NCI-H510A treated with DMSO at 0.1 percent for 48 hours (cell line): ENCODE measurements at places on chromosomes 12 and 14.

- no peak for DNase-seq
These were observed 95.7 kb downstream of the PAPLN start for GRCh38 chr14:73333031-73333430.

DNA sequence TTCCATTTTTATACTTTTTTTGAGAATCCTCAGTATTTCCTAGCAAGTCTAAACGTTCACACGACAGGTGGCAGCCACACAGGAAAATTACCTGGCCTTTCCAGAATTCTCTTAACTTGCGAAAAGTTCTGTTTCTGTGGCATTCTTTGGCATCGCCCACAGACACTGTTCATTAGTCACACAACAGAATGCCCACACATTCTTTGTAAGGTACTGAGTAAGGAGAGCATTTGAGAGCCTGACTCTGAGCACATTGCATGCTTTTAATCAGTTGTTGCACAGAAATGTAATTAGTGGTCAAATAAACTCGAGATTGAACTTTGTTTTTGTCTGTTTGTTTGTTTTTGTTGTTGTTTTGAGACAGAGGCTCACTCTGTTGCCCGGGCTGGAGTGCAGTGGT is 52.4 kb downstream of the LMNTD1 start:
- DNase-seq, result no peak

GRCh38 chr12:115057445-115057844 is 373.5 kb upstream of the TBX3 start:
- DNase-seq, result no peak

DNA sequence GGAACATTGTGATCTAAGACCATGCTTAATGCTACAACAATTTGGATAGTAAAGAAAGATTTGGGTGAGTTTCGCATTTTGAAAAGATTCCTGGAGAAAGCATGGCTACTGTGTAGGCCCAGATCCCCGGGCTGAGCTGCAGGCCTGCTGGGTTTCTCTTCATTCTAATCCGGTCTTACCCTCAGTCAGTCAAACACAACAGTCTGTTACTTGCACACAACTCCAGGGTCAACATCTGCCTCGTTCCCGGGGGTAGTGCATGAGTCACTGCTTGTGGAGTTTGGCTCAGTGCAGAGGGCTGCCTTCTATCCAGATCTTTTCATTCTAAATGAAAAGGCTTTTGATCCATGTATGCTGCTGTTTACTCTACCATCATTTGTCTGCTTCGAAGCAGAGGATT is 60.4 kb upstream of the SEL1L start:
- DNase-seq, result no peak

GRCh38 chr14:24332268-24332993 is 2.4 kb downstream of the ADCY4 start:
- DNase-seq, result peak; percentile 38

GRCh38 chr12:14795028-14795448 is 8.2 kb downstream of the WBP11 start:
- no peak for DNase-seq

- DNase-seq, result peak; percentile 17
These were observed 29.4 kb upstream of the GPR68 start for GRCh38 chr14:91273885-91274273.

DNA sequence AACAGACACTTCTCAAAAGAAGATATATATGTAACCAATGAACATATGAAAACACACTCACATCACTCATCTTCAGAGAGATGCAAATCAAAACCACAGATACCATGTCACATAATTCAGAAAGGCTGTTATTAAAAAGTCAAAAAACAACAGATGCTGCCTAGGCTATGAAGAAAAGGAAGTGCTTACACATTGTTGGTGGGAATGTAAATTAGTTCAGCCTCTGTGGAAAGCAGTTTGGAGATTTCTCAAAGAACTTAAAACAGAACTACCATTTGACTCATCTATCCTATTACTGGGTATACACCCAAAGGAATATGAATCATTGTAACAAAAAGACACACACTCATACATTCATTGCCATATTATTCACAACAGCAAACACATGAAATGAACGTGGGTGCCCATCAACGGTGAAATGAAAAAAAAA is 35.1 kb downstream of the EIF2S3B start:
- no peak for DNase-seq

DNA sequence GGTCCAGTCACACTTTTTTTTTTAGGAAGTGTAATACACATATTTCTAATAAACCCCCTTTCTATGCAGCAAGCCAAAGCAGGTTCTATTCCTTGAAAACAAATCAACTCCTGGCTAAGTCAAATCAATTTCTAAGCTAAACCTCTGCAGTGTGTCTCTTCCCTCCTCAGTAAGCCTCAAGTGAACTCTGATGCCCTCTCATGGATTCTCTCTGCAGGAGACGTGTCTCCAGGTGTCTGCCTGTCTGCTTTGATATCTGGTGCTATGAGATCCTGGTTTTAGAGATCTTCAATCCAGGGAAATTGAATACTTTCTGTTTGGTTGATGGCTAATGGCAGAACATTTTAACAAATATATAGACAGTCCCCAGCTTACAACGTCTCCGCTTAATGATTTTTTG is 791.7 kb downstream of the AACS start:
- no peak for DNase-seq

GRCh38 chr12:51391283-51392123 is at the start of gene GALNT6:
Gene GALNT6 (minus strand): TSS chr12:51391406. CDS start chr12:51379781, 11,625 bp downstream.
- DNase-seq, result peak; percentile 61

DNA sequence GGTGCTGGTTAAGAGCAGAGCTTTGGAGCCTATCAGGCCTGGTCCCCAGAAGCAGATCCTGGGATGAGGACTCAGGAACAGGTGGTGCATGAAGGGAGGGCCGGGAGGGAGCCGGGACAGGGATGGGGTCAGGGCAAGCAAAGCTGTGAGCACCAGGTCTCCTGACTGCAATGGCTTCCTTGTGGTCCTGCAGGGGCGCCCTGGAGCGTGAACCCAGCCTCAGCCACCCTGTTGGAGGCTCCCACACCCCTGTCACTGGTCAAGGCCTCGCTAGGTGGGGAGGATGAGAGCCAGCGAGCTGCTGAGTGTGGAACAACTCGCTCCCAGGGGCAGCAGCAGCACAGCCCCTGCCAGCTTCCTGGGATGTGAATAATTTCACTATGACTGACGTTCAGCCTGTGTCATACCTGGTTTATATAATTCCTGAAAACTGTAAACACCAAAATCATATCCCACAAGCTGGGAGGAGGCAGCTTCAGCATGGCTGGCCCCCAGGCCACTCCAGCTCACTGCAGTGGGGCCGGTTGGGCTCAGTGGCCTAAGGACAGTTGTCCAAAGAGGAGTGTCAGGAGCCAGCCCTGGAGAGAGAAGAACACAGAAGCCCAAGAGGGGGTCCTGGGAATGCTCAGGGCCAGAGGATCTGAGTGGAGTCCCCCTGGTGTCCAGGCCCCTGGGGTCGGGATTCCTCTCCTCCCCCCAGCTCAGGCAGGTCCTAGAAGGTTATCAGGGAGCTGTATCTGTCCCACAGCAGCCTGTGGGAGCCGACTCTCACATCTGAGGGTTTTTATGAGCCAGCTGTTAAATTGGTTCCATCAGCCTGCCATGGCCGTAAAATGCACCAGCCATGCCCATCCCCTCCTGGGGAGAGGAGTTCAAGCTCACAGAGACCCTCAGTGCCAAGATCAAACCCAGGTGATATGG is 272.9 kb downstream of the ADGRD1 start:
- no peak for DNase-seq

GRCh38 chr14:33954016-33954598 is 3.2 kb upstream of the EGLN3 start:
- no peak for DNase-seq

- no peak for DNase-seq
These were observed 88.5 kb downstream of the EGLN3 start for GRCh38 chr14:33862261-33862802.

- DNase-seq, result peak; percentile 23
These were observed 83.1 kb downstream of the ARL6IP4 start for GRCh38 chr12:123063535-123063934.

DNA sequence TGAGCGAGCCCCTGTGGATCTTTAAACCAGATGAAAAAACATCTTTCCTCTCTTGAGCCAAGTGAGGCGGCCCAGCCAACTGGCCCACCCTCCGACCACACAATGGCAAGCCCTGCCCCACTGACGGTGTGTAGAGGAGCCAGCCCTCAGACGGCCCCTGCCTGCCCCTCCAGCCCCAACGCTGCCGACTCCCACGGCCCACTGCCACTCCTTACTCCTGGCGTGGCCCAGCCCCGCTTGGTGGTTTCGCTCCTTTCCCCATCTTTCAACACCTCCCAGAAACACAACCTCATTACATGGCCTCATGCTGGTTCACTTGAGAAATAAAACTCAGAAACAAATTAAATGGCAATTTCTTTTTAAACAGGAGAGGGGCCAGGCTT is 80.6 kb upstream of the DICER1 start:
- DNase-seq, result no peak

DNA sequence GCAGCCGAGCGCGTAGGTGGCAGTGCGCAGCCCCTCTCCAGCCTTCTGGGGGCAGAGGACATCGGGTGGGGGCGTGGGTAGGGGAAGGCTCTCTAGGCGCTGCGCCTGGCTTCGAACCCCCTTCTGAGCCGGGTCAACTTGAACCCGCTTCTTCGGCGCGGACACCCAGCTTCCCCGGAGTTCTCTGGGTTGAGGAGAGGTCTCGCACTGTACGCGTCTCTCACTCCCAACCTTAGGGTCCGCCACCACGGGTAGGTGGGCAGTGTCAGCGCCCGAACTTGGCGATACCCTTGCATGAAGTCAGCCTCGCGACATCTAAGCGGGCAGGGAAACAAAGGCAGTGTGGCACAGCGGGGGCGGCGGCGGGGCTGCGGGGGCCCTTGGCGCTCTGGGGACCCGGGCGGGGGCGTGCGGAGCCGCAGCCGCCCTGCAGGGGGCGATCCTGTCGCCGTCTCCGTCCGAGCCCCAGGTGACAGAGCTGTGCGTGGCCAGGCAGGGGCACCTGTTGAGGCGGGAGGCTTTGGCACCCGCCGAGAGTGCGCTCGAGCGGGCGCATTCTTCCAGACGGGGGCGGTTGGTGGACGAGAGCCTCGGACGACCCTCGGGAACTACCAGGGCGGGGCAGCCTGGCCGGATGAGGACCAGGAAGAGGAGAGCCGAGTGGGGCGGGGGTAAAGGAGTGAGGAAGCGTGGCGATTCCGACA is 1.1 kb downstream of the GALNT16 start:
- DNase-seq, result no peak

DNA sequence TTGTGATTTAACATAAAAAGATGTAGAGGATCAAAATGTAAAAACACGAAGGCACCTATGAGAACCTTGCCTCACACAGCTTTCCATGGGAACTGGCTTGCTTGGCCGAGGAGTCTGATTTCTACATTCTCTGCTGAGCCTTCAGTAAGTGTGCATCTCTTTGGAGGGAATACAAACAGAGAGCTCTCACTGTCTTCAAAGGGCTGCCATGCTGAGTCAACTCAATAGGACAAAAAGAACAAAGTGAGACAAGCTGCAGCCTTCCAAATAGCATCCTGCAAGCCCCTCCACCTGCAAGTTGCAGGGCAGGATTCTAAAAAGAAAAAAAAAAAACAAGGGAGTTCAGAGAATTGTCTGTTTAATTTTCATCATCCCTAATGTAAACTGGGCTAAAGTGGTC is 411.9 kb downstream of the NELL2 start:
- no peak for DNase-seq

DNA sequence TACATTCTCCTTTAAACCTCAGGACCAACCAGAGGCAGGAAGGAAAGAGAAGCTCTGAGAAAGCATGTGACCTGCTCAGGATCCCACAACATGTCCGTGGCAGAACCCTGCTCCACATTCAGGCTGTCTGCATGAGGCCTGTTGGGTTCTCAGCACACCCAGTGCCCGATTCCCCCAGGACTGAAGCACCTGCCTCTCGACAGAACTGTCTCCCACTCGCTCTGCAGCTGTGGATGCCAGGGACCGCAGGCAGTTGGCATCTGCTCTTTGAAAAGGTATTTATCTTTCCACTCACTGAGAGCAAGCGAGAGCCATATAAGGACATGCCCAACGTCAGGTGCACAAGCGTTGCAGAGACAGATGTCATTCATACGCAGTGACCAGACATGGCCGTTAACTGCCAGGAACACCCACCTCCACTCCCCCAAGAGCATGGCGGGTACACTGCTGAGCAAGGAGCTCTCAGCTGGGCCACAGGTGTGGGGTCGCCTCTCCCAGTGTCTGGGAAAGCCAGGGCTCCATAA is 18.9 kb downstream of the PITPNM2 start:
- DNase-seq, result peak; percentile 99
